ENCODE measurements at places on chromosomes 6 and 20.
A peak's percentile ranks its signal among the peaks of the same experiment; 100 is the strongest.

GRCh38 chr6:137536104-137536773 lies 42.0 kb upstream of the OLIG3 start:
- no peak for DNase-seq

DNA sequence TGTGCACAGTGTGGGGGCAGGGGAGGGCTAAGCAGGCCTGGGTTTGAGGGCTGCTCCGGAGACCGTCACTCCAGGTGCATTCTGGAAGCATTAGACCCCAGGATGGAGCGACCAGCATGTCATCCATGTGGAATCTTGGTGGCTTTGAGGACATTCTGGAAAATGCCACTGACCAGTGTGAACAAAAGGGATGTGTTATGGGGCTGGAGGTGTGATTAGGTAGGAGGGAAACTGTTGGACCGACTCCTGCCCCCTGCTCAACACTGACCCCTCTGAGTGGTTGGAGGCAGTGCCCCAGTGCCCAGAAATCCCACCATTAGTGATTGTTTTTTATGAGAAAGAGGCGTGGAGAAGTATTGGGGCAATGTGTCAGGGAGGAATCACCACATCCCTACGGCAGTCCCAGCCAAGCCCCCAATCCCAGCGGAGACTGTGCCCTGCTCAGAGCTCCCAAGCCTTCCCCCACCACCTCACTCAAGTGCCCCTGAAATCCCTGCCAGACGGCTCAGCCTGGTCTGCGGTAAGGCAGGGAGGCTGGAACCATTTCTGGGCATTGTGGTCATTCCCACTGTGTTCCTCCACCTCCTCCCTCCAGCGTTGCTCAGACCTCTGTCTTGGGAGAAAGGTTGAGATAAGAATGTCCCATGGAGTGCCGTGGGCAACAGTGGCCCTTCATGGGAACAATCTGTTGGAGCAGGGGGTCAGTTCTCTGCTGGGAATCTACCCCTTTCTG lies 44.0 kb upstream of the TTPAL start:
- DNase-seq, result no peak

DNA sequence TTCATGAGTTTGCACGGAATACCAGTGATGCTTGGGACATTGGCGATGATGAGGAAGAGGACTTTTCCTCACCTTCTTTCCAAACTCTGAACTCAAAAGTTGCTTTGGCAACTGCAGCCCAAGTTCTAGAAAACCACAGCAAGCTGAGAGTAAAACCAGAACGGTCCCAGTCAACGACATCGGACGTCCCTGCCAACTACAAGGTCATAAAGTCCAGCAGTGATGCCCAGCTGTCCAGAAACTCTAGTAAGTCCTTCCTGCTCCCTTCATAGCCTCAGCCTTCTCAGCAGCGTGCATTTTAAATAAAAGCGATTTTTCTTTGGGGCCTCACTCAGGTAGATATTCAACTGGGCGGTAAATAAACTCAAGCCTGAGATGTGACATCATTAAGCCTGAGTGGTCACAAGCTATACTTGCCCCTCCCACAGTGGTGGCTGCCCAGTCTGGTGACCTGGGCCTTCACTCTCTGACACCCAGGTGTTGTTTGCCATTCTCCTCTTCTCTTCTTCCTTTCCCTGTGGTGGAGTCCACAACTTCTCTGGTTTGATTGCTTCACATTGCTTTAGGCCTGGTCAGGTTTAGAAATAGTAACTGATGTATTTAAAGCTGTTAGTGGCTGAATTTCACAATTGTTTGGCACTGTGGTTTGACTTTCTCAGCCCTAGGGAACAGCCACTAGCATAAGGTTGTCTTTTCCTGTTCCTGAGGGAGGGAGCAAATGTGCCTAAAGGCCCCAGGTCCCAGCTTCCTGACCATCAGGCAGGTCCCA lies 21.6 kb upstream of the TMEM217 start:
- DNase-seq, result no peak

GRCh38 chr6:108598305-108598863 lies 37.7 kb downstream of the FOXO3 start:
- no peak for DNase-seq

DNA sequence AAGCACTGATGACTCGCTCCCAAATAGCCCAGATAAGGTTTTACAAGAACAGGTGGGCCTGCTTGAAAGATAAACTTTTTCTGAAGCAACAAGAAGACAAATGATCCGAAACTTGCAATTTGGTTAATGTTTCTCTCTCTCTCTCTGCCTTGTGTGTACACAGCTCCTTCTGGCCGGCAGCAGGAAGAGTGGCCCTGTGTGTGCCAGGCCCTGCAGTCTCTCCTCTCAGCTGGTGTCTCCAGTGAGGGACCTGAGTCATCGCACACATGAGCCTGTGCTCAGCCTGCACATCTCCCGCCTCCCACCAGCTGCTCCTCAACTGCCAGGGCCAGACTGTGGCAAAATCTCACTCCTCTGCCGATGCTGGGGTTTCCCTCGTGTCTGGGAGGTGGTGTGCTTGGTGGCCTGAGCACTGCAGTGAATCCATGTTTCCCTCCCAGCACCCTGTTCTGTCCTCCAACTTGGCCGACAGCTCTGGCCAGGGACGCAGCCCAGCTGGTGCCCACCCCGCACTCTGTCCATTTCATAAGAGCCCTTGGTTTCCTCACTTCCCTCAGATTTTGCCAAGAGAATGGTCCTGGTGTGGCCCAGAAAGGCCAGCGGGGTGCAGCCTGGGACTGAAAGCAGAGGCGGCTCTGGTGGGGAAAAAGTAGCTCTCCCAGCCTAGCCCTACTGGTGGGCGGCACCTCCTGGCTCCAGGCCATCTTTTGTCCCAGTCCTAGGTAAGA lies 49.4 kb downstream of the ERMARD start:
- DNase-seq, result no peak

DNA sequence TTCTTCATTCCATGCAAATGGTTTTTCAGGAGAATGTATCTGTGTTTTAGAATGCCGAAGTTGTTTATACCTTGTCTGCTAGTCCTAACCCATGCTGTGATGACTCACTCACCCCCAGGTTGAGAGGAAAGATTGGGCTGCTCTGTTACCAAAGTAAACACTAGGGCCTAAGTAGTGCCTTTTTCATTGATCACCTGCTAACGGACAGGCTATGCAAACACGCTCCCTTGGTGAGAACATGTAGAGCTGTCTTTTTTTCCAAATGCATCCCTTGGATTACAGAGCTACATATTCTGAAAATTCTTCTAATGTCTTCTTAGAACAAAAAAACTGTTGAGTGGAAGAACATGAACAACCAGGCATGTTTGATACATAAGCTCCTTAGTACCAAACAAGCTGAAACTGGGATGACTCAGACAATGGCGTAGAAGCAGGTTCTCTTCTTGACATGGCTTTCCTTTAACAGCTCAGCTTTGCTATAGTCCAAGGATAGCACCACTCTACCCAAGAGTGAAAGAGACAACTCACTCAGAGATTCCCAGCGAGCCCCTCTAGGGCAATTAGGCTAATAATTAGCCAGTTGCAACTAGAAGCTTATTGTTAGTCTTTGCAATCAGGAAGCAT lies 20.5 kb downstream of the PERP start:
- no peak for DNase-seq

GRCh38 chr6:168107191-168107983 lies 28.4 kb upstream of the FRMD1 start:
- no peak for DNase-seq

DNA sequence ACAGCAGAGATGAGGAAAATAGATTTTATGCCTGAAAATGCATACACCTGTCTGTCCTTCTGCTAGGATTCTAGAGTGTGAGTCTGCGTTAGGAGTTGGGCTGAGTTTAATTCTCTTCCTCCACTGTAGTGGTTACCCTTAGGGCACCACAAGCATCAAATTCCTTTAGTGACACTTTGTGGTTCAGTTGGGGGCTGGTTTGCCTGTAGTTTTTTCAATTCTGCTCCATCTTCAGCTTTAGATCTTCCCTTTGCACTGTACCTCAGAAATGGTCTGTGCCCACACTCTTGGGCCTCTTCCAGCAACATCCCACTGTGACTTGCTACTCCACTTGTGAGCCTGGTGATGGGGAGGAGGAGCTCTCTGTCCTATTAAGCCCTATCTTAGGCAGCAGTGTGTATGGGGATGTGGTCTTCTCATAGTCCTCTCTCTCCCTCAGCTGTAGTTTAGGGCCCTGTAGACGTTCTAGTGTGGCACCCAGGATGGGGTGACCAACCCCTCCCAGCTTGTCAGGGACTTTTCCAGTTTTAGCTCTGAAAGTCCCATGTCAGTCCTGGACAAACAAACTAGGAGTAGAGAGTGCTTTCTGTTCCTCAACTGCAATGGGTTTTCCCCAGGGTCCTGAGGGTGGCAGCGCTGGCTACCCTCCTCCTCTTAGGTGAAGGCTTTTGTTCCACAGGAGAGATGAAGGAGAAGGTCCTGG lies 19.7 kb upstream of the OGFRL1 start:
- no peak for DNase-seq

- DNase-seq, result no peak
These were observed 159.0 kb downstream of the ZNF217 start for GRCh38 chr20:53434662-53435061.

DNA sequence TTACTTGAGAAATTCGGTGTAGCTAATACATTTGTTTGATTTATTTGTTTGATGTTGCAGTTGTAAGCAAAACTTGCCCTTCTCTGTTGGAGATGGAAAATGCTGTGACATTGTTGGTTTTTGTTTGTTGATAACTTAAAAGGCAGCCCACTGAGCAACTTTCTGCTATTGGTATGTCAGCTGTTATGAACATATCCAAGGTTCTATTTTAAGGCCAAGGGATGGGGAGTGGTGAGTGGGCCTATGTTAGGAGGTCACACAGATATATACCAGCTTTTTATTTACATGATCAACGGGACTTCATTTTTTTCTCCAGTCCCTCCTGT lies 5.7 kb downstream of the QKI start:
- DNase-seq, result no peak

DNA sequence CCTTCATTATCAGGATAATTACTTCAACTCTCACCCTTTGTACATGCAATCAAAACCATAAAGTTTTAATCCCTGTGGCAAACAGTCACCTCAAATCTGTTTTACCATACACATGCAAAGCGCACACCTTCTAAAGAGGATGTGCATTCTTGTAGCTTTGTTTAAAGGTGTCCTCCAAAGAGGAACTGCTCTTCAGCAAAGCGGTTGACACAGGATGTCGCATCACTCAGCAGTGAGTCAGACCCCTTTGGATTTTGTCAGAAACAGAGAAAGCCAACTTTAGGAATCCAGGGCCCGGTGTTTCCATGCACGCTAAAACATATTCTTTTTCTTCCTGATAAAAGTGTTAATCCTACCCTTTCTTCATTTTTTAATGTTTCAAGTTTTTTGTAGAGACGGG lies 268.3 kb upstream of the ARID1B start:
- DNase-seq, result no peak

- no peak for DNase-seq
These were observed 291.7 kb downstream of the SLC35F1 start for GRCh38 chr6:118198746-118199145.

GRCh38 chr6:162697872-162698403 lies 29.6 kb downstream of the PRKN start:
- DNase-seq, result no peak

- no peak for DNase-seq
These were observed 552.4 kb downstream of the RFPL4B start for GRCh38 chr6:112899541-112899940.

- DNase-seq, result no peak
These were observed 10.7 kb downstream of the DLL1 start for GRCh38 chr6:170279977-170280688.

DNA sequence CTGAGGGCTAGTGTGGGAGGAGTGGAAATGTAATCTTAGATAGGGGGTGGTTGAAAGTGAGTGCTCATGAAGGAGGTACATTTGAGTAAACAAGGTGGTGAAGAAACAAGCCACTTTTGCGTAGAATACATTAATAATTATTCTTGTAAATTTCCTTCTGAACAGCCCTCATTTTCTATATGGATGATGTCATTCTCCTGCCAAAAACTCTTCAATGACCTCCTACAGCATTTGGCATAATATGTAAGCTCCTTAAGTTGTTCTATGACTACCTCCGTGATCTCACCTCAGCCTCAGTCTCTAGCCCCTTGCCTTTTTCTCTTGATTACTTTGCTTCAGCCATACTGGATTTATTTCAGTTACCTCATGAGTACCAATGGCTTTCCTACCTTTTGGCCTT lies 14.0 kb upstream of the SNAP91 start:
- no peak for DNase-seq

DNA sequence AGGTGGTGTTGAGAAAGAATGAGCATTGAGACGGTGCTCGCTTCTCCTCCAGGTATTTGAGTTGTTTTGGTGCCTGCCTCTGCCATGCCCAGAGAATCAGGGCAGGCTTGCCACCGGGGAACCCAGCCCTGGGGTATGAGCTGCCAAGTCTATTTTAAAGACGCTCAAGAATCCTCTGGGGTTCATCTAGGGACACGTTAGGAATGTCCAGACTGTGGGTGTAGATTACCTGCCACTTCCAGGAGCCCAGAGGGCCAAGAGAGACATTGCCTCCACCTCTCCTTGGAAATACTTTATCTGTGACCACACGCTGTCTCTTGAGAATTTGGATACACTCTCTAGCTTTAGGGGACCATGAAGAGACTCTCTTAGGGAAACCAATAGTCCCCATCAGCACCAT lies 28.3 kb downstream of the SAYSD1 start:
- no peak for DNase-seq

GRCh38 chr6:133966654-133967329 lies 13.8 kb downstream of the TBPL1 start:
- DNase-seq, result no peak

- DNase-seq, result no peak
These were observed 11.2 kb downstream of the COL9A3 start for GRCh38 chr20:62828051-62828450.

DNA sequence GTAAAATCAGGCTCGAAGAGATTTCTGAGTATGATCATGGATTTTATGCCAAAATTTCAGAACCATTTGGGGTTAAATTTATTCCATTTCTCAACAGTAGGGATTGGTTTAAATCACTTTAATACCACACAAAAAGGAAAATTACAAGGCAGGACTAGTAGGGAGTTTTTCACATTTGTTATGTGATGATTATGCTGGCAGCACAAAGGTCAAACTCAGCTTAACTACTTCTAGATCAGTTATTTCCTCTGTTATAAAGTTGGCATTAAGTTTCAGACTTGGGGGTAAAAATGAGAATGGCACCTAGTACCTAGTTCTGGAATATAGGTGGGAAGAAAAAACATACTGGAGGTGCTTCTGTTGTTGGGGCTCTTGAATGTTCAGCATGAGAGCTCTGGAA lies 39.5 kb downstream of the PHF3 start:
- DNase-seq, result no peak

DNA sequence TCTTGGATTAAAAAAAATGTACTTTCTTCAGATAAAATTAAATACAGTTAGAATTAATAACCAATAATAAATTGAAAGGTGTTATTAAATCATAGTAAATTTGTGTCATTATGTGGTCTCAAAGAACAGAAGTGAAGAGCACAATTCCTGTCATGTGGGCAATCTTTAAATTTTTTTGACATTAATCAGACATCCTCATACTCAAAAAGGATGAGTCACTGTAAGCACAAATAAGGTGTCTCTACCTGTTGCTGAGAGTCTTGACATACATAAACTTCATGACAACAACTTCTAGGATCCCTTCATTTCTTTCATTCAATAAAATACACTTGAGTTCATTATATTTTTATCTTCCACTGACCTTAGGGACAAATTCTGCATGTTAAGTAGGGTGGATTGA lies 76.1 kb downstream of the SLC22A3 start:
- no peak for DNase-seq

- DNase-seq, result no peak
These were observed 34.4 kb upstream of the PTPN1 start for GRCh38 chr20:50475681-50476292.

GRCh38 chr6:136160250-136160649 lies 89.9 kb downstream of the MTFR2 start:
- DNase-seq, result no peak

GRCh38 chr20:44215125-44215524 lies 4.6 kb upstream of the OSER1 start:
- DNase-seq, result peak; percentile 31

- DNase-seq, result no peak
These were observed 491.4 kb upstream of the RNF217 start for GRCh38 chr6:124470803-124471202.
